ENCODE measurements at places on chromosomes 4 and X.

GRCh38 chr4:25356068-25356467 is 21.0 kb upstream of the ANAPC4 start:
- no peak for DNase-seq

DNA sequence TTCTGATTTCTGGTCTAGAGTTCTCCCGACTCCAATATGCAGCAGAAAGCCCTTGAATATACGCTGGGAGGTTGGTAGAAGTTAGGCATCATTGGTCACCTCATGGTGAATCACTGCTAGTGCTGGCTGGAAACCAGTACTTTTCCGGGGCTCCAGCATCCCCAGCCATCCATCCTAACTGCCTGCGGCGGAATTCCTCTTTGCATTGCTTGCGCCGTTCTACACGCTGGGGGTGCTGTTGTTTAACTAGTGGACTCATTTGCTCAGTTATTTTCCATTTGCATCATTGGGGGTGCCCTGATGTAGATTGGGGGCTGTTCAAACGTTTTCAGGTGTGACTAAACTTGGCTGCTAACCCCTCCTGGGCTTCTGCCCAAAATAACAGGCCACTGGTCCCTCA is 23.3 kb upstream of the GPR50 start:
- peak; percentile 83 for DNase-seq

DNA sequence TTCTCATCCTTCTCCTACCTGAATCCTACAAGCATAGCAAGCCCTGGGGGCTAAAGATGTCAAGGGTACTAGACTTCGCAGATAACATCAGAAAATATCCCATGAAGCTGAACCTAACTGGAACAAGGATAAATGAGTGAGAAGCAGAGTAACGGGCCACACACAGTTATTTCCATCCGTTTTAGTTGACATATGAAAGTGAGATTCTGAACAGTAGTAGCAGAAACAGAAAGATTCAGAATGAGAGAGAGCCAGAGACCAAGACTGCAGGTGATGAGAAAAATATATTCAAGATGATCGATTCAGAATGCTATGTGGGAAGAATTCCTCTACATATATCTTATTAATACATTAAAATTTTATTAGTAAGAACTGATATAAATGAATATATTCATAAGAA is 165.1 kb downstream of the TSPAN5 start:
- no peak for DNase-seq

GRCh38 chrX:144333429-144333828 is 449.6 kb downstream of the UBE2NL start:
- no peak for DNase-seq

GRCh38 chr4:160592258-160592657 is 1489.4 kb downstream of the RAPGEF2 start:
- peak; percentile 53 for DNase-seq

DNA sequence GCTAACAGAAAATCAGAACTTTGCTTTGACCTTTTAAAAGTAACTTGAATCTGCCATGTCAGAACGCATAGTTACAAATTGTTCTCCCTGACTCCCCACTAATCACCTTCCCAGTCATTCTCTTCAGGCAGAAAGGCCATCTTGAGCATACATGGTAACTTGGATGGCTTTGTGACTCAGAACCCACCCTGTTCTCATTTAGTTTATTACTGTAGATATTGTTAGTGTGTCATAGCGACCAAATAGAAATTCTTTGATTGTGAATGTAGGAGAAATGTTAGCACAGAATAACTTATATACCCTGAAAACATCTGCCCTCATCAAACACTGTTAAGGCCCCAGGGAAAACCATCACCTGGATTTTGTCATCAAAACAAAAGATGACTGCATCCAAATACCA is 382.0 kb downstream of the MAGEB5 start:
- no peak for DNase-seq

- DNase-seq = peak; percentile 89
These were observed 121.6 kb downstream of the RASL11B start for GRCh38 chr4:52983563-52984303.

GRCh38 chr4:117957571-117957970 is 76.7 kb upstream of the NDST3 start:
- no peak for DNase-seq

GRCh38 chr4:169758401-169758962 is 738 bp upstream of the HPF1 start:
- no peak for DNase-seq

- peak; percentile 38 for DNase-seq
These were observed 147.5 kb downstream of the FBXO8 start for GRCh38 chr4:174135936-174136406.
